ENCODE measurements at places on chromosomes 1 and 21.
A peak's percentile ranks its signal among the peaks of the same experiment; 100 is the strongest.

GRCh38 chr1:31570228-31570627 is 6.1 kb upstream of the TINAGL1 start:
- no peak for DNase-seq

DNA sequence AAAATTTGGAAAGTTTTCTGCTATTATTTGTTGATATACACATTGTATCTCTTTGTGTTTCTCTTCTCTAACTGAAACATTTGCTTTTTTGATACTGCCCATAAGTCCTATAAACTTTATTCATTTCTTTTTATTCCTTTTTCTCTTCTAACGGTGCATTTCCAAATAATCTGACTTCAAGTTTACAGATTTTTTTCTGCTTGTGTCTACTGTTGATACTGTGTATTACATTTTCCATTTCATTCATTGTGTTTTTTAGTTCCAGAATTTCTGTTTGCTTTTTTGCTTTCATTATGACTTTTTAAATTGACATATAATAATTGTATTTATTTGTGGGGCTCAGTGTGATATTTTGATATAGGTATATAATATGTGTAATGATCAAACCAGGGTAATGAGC is 38.3 kb upstream of the PLA2G2A start:
- DNase-seq: no peak

DNA sequence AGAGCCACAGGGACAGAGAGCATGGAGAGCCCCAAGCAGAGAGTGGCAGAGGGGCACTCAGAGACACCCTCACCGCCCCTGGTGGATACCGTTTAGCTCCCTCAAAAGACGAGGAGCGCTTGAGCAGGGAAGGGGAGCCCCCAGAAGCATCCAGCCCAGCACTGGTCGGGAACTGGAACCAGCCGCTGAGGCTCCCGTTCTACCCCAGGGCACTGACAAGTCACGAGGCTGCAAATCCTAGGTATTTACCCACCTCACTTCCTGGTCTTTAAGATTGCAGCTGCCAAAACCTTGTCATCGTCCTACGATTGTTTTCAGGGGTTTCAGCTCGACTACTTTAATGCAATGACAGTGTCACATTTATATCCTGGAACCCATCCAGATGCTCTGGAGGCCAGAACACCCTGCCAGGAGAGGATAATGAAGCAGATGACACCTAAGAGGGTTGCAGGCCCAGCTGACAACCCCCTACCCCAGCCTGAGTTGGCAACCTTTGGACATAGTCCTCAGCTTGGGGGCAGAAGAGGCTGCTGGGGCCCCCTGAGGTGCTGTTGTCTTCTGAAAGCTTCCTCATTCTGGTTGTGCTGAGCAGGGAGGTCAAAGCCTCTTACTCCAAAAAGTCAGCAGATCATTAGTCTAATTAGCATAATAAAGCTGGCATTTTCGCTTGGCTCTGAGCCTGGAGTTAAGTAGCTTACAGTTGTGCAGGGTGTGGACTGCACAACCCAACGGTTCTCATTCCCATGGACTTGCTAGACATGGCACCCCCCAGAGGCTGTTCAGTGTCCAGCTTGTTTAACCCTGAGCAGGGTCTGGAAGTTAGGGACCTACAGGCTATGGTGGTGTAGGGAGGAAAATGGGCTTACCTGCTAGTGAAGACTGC is 20.6 kb upstream of the BACE2 start:
- no peak for DNase-seq

GRCh38 chr21:32728456-32728839 is 635 bp upstream of the SYNJ1 start:
- DNase-seq: no peak

DNA sequence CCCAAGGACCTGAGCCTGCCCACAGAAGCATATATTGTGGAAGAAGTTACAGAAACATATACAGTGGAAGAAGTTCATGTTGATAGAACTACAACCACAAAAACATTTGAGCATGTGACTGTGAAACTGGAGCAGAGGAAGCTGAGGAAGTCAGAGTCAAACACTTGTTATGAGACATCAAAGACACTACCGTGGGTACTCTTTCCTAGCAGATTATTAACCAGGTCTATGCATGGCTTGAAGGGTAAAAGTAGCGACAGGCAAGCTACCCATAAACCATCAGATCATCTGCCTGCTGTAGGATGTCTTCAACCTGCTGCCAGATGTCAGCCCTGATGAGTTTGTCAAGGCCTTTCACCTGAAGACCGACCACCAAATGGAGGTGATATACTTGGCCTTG is 35.8 kb downstream of the IVNS1ABP start:
- DNase-seq: no peak

DNA sequence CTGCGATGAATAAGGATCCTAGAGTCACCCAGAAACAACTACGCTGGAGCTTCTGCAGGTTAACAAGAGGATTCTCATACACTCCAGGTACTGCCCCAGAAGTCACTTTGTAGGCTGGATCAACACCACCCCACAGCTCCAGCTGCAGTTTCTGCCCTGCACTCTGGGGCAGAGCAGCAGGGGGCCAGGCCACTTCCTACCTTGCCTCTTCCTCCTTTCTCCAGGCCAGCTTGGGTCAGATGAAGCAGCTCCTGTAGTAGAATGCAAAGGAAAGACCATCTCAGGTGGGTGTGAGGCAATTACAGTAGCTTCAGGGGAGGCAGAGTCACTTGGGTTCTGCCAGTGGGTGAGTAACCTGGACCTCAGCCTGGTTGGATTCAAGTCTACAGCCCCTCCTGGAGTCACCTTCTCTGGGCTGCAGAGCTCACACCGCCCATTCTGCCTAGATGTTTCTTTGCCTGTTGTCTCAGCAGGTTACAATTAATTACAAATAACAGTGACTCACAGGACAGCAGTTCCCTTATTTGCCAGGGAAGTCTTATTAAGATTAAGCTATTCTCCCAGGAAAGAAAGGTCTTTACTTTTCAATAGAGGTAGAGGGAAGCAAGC is 24.4 kb upstream of the BCAR3 start:
- no peak for DNase-seq

DNA sequence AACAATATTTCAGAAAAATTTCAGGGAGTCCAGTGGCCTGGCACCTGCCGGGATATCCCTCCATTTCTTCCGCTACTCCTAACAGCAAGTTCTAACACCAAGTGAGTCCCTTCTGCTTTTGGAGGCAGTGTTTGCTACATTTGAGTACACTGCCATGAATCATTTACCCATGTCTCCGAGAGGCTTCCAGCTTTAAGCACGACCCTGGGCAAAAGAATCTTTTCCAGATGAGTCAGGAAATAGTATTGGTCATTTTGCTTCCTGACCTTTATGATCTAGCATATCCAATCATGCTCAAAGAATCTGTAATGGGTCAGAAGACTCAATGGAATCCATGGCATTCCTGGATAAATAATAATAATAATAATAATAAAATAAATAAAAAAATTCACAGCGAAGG is 60.7 kb upstream of the FMN2 start:
- no peak for DNase-seq

- no peak for DNase-seq
Measured at GRCh38 chr1:241611063-241611462, 29.1 kb downstream of the CHML start.

- DNase-seq: no peak
Measured at GRCh38 chr1:203128431-203128715, 847 bp downstream of the ADORA1 start.

DNA sequence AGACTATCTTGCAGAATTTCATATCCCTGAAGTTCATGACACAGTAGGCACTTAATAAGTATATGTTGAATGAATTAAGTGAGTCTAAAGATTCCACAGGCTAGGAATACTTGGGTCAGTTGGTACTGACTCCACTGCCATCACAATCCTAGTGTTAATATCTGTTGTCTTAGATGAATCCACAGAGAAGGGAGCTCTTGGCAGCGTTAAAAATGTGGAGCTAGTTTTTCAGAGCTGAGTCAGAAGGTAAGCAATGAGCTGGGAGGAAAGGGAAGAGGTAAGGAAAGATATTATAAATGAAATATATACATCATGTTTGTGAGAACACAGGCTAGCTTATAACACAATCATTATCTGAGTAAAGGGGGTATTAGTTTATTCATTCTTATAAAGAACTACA is 21.8 kb upstream of the GORAB start:
- no peak for DNase-seq

- no peak for DNase-seq
Measured at GRCh38 chr1:155961937-155962336, 16.4 kb downstream of the ARHGEF2 start.

GRCh38 chr1:240090957-240091600 is 604 bp upstream of the FMN2 start:
- DNase-seq: no peak

- DNase-seq: no peak
Measured at GRCh38 chr1:233211106-233211505, 84.4 kb downstream of the PCNX2 start.

- DNase-seq: no peak
Measured at GRCh38 chr1:244727871-244728474, 75.0 kb downstream of the DESI2 start.

GRCh38 chr1:34547046-34547674 is 207.7 kb upstream of the GJB5 start:
- DNase-seq: no peak

DNA sequence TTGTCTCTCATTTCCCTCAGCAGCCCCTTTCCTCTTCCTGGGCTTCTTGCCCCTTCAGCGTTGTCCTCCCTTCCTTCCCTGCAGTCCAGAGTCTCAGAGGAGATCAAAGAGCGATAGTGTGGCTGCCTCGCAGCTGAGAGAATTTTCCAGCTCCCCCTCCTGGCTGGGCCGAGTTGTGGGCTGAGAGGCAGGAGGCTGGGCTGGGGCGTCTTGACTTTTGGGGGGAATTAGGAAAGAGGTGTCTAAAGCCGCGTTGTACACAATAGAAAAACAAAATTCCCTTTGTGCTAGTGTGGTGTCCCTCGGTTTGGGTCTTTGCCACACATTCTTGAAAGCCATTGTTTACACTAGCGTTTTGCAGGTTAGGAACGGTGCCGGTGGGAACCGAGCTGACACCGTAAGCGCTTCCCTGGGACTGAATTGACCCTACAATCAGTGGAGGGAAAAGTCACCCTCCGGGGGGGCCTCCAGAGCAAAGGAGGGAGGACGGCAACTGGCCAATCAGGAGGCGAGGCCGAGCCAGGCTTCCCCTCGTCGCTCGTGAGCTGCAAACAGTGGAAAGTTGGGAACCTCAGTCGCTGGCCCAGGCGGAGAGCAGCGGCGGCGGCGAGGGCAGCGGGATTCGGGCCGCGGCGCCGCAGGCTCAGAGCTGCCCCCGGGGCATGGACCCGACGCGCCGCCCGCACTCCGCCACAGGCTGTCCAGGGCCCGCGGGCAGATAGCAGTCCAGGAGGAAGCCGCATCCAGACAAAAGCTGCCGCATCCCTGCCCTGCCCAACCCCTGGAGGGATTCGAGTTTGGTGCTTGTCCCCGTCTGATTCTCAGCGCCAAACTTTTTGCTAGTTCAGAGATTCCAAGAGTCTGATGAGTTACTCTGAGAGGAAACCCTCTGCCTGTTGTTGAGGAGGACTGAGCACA is at the start of gene HMCN1:
Gene HMCN1, plus strand, starts transcription at position 574 of the 918 bp plus-strand sequence. CDS start 389 bp downstream, outside the sequence.
- DNase-seq: no peak

GRCh38 chr1:3116560-3116959 is 47.6 kb downstream of the PRDM16 start:
- no peak for DNase-seq

DNA sequence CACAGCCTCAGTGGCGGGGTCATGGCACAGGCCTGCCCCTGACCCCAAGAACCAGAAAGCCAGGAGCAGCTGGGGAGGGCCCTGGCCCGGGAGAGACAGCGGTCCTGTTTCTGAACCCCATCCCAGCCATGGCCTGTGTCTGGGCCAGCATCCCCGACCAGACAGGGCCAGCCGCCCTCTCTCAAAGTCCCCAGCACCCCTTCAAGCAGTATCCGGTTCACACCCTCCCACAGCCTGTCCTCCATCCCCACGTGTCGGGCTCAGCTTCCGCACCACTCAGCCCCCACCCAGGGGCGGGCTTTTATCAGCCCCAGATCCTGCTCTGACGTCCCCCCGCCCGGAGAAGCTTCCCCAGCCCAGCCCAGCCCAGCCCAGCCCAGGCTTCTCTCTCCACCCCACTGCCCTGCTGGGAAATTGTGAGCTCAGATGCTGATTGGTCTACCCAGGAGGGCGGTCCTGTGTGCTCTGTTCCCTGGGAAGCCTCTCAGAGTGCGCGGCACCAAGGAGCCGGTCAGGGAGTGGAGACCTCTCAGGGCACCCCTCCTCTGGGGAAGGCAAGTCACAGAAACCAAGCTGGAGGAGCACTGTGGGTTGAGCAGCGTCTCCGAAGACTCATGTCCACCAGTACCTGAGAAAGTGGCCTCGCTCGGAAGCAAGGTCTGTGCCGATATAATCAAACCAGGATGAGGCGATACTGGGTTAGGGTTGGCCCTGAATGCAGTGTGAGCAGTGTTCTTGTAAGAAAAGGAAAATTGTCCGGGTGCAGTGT is 4.7 kb upstream of the FAAP20 start:
- DNase-seq: peak; percentile 74

GRCh38 chr1:221530791-221531190 is 211.1 kb downstream of the DUSP10 start:
- DNase-seq: no peak

DNA sequence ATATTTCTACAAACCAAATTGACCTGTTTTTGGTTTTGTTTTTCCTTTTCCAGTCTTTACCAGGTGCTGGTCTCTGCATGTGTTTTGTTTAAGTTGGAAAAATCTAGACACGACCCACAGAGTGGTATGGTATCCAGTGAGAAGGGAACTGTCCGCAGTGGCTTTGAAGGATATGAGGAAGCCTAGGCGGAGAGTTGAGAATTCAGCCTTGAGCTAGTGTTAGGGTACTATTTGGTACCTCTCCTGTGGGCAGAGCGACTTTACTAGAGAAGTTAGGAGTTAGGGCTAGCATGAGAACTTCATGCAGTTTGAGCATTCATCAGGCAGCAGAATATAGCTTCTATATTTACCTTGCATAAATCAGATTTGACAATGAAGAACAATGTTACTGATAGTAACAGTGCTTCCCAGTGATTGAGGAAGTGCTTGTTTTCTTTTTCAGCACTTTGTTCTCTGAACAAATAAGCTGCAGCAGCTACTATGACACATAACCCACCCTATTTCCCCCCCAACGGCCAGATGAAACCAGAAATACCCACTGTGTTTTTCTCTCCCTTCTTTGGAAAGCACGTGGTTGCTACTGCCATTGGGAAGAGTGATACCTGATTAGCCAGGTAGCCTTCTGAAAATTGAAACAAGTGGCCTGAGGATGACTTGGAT is 19.0 kb downstream of the MRPS6 start:
- no peak for DNase-seq

GRCh38 chr1:202605515-202605914 is 104.7 kb downstream of the SYT2 start:
- DNase-seq: no peak

- no peak for DNase-seq
Measured at GRCh38 chr1:216186141-216186540, 237.1 kb downstream of the USH2A start.

DNA sequence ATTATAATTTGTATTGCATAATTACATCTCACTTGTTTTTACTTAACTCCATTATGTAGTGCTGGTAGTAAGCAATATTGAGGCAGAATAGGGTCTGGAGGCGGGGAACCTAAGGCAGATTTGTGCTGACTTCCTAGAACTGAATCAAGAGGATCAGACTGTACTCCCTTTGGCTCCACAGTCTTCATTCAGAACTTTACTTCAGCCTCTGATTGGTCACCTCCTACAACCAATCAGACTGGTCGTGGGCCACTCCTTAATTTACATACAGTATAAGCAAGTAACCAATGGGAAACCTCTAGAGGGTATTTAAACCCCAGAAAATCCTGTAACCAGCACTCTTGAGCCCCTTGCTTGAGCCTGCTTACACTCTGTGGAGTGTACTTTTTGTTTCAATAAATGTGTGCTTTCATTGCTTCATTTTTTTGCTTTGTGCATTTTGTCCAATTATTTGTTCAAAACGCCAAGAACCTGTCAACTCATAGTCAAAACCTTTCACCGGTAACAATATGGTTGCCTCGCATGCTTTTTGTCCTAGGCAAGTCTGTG is 31.6 kb downstream of the ZBTB8OS start:
- no peak for DNase-seq

GRCh38 chr1:24362982-24363614 is 43.9 kb downstream of the GRHL3 start:
- DNase-seq: no peak

Data from activated CD4-positive, CD25-positive, alpha-beta regulatory T cell treated with anti-CD3 and anti-CD28 coated beads, Interleukin-2, amount 50 U/mL, for 72 hours (primary cell).